ENCODE measurements at places on chromosomes 13 and 19.
A peak's percentile ranks its signal among the peaks of the same experiment; 100 is the strongest.

DNA sequence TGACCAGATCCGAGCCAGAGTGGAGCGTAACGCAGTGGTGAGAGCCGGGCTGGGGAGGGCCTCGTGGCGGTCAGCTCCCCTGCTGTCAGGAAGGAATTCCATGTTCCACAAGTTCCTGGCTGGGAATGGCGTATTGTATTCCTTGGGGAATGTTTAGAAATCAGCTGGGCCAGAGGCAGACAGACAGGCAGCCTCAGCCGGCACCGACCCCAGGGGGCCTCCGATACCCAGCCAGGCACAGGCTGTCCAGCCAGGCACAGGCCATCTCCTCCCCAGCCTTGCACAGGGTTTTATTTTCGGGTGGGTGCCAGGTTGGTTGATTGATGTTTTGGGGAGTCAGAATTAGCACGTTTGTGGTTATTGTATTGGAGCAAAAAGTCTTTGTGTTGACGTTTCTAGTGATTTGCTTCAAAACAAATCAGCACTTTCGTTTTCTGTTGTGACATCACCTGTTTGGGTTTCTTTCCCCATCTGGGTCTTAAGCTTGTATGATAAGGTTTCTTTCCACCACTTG lies 126.6 kb upstream of the MCF2L start:
- DNase-seq, result peak; percentile 43

DNA sequence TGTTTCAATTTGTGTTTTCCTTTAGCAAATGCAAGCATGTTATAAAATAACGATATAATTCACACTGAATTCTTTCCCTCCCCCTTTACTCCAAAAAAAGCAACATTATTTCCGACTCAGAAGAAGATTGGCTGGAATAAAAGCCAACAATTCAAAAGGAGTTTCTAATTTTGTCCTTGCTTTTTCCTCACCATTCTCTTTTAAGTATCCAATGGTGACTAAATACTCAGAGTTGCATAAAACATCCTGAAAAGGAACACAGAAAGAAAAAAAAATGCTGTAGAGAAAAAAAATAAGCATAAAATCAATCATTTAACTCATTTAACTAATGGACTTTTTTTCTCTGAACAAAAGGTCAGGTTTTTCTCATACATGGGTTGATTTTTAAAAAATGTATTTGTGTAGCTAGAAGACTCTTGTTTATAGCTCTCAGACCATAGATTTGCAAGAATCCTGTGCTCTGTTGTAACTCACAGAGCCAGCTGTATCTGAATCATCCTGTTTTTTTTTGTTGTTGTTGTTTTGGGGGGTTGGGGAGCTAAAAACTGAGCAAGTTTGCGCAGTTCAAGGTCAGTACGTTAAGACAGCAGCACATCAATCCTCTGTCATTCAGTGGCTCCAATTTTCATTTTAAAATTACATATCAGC lies 108.1 kb downstream of the PCDH17 start:
- DNase-seq, result peak; percentile 9

DNA sequence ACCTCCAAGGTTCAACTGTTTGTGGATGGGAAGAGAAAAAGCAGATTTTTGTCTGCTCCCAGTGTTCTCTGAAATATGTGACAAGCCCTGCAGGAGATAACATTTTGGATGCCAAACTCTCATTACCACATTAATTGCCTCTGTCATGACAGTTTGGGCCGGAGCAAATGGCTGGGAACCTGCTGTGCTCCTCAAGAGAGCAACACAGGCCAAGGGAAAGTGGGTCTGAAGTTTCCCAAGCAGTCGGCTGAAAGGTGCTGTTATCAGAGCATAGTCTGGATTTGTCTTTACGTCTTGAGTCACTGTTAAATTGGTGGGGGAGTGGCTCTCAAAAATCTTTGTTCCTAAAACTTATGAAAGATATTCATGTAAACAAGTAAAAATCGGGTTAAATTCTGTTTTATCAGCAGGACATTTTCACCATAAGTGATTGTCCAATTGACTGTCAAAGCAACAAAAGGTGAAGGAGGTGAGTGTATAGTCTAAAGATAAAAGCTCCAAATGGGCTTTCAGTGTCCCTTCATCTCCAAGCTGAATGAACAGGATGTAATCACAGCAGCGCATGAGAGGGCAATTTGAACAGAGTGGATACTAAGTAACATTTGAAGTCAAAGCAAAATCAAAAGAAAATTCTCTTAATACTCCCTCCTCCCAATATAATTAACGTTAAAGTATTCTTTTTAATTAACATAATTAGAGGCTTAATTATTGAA lies 844.8 kb downstream of the PCDH17 start:
- no peak for DNase-seq

DNA sequence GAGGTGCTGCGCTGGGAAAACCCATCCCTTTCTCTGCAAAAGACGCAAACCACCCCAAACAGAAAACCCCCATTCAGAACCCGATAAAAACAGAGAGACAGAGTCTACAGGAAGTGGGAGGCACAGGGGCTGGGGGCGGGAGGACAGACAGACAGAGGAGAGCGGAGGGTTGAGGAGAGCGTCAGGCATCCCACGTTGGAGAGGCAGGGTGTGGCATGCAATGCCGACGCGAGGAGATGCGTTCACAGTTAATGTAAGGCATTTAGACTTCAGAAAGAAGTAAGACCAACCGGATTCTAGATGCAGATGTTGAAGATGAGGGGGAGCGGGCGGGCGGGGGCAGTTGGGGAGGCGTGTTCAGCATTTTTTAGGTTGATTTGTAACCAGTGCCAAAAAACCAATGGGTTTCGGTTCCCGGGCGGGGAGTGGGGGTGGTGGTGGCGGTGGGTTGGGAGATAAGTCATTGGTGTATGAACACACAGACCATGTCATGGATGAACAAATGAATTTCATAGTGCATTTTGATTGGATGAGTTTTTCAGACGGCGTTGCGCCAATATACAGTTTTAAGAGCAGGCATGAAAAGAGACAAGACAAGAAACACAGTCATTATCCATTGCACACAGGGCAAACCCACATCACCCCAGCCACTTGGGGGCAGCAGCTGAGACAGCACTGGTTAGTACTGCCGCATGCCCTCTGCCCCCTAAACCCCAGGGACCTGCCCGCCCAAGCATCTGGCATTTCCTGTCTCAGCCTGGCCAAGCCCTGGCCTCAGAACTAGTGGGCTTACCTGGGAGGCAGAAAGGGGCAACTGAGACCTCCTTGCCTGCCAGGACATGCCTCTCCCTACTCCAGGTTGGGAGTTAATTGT lies 91.3 kb downstream of the IER2 start:
- DNase-seq, result no peak

DNA sequence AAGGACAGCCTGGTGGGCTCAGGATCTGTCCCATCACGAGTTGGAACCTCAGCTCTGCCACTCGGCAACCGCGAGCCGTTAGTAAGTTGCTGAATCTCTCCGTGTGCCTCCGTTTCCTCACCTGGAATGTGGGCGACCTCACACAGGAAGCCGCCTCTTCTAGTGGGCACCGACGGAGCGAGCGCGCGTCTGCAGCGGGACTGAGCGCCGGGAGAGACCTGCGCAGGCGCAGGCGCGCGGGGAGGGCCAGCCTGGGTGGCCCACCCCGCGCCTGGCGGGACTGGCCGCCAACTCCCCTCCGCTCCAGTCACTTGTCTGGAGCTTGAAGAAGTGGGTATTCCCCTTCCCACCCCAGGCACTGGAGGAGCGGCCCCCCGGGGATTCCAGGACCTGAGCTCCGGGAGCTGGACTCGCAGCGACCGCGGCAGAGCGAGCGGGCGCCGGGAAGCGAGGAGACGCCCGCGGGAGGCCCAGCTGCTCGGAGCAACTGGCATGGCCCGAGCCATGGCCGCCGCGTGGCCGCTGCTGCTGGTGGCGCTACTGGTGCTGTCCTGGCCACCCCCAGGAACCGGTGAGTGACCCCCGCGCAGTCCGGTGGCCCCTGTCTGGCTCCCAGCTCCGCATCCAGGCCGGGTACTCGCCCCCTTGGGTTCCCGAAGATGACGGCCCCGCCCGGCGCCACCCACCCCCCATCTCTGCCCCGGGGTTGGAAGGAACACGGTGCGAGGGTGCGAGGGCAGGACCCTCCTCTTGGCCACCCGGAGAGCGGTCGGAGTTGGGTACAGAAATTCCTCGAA lies at the start of gene PVR:
Gene PVR, plus strand, starts transcription at position 306 of the 797 bp plus-strand sequence. Its CDS starts 187 bp downstream, at position 493.
- DNase-seq, result peak; percentile 68

DNA sequence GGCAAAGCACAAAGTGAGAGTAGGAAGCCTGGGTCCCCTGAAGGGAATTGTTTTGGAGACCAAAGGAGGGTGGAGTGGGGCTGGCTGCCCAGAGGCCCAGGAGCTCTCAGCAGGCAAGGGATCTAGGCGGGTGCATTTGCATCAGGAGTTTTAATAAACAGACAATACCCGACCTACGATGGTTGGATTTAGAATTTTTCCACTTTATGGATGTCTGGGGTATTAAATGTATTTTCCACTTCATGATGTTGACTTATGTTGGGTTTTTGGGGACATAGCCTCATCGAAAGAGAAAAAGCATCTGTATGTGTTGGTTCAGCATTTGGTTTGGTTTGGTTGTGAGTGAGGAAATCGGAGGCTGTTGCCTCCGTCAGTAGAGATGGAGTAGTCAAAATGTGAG lies 205.2 kb upstream of the MAB21L1 start:
- DNase-seq, result no peak

GRCh38 chr19:42174188-42174587 lies 41.9 kb upstream of the POU2F2 start:
- no peak for DNase-seq

DNA sequence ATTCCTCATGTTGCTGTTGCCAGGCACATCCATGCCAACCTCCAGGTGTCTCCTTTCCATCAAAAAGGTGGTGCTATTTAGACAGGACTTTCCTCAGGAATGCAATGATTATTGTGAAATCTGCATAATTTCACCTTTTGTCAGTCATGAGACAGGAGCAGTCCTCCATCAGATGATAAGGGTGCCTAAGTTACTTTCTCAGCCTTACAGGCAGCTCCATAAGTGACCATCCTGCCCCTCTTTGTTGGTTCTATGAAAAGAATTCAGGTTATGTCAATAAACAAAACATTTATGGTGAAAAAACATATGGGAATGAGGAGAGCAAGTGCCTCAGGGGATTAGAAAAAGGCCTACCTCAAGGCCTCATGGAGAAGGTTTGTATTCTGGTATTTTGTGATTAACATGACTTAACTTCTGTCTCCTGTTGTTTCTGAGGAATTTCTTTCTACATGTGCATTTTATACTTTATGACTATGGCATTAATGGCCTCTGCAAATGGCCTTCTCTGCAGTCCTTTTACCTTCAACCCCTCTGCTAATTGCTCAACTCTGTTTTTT lies 110.3 kb upstream of the DIAPH3 start:
- DNase-seq, result no peak

- DNase-seq, result no peak
Observed at GRCh38 chr13:62933809-62934208, 1518.2 kb upstream of the PCDH20 start.

GRCh38 chr19:16898361-16899015 lies 9.7 kb downstream of the F2RL3 start:
- no peak for DNase-seq

DNA sequence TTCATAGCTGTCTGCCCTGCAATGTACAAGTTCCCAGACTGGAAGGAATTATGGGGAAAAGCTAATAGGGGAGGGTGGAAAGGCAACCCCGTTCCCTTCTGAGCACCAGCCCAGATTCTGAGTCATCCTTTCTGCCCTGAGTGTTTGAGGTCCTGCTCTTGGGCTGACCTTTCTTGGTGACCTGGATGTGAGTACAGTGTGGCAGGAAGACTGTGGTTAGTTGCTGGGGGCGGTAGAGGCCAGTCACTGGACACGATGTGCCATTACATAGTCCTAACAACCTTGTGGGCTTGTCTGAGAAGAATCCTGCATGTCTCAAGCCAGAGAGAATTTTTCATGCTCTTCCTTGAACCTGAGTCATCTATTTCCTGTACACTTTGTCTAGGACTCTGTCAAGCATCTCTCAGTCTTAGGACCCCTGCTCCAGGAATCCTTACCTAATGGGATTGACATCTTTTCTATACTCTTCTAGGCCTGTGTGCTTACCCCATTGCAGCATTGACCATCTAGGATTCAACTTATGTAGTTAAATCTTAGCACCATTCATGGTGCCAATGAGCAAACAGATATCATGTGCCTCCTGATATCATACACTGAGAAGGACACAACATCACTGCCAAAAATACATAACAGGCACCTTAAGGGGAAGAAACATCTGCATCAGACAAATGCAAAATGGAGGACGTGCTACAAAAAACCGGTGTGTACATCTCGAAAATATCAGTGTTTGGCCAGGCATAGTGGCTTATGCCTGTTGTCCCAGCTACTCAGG lies 8.1 kb upstream of the ANGPTL4 start:
- peak; percentile 98 for DNase-seq
